Left renal cortex interstitium (tissue), 4 donors: ENCODE measurements at places on chromosomes 7 and 10. TPM values are rescaled to one million over a fixed set of nuclear protein-coding genes. Genes with fewer than 3 reads are reported as not detected.

AMPH gene
- 14.8 TPM for polyA plus RNA-seq

GRCh38 chr7:21305455-21306235 lies 122.2 kb upstream of the SP4 start:
- no peak for DNase-seq

SBDS gene
- polyA plus RNA-seq = 96.0 TPM

DNA sequence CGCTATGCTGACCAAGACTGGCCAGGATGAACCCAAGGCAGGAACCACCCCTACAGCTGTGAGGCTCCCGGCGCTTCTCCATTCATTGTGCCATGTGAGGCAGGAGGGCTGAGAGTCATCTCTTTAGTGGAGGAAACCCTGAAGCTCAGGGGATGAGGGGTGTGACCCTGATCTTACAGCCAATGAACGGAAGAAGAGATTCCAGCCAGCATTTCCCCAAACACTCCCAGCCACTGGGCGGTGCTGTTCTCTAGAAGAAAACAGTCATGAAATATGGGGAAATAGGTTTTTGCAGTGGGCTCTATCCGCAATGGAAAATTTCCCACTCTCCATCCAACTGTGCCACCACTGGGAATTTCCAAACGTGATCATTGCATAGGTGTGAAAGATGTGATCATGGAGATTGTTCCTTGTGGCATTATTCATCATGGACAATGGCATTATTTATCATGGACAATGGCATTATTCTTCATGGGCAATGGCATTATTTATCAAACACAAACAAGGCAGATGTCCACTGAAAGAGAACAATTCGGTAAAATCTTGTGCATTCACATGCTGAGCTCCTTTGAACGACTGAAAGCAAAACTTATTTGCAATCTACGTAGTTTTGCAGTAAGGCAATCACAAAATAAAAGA lies 14.0 kb upstream of the SLC18A2 start:
- no peak for DNase-seq

BAIAP2L1 gene
- polyA plus RNA-seq = 10.9 TPM

DNA sequence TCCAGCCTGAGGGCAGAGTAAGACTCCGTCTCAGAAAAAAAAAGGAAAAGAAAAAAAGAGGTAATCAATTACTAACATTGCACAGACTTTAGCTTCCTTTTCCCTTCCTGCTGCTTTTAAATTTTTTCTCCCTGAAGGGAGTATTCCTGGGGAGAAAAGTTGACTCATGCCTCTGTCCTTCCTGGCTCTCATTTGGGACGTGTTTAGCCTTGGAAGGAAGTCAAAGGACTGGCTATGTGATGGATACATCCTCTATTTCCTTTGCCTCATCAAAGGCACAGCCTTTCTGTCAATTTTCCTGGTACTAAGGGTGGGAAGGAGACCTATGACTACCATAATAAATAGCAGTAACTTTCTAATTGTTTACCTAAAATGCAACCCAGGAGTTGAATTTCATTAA lies 77.6 kb downstream of the ITGA8 start:
- DNase-seq = no peak

FBXO24 gene
- 1.9 TPM for polyA plus RNA-seq

DNA sequence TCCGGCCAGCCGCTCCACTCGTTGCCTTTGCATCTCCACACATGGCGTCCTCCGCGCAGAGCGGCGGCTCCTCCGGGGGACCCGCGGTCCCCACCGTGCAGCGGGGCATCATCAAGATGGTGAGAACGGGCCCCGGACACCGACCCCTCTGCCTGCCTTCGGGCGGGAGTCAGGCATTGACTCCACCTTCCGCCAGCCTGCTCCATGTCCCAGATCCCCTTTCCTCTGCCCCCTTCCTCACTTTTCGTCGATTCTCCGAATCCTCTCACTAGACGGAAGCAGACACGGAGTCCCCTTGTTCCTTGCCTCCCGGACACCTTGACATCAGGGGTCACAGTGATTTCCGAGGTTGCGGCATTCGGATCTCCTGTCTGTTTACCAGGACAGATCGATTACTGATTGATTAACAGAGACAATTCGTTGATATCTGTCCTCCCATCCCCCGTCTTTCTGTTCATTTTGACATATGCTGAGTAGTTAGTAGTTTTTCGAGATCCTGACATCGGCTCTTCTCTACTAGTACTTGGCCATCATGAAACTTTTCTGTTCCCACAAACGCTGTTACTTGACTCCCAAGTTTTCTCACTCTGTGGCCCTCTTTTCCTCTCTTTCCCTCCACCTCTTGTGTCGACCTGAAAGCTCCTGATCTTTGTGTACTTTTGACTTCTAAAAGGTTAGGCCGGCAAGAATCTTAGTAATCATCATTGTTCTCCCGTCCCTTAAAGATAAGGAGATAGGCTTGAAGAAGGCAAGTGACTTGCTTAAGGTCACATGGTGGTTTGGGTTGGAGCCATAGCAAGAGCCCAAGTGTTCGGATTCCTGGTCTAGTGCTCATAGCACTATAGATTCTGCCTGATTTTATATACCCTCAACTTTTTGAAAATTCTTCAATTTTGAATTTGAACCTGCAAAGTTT lies 597 bp downstream of the SND1 start:
- DNase-seq = no peak

DNA sequence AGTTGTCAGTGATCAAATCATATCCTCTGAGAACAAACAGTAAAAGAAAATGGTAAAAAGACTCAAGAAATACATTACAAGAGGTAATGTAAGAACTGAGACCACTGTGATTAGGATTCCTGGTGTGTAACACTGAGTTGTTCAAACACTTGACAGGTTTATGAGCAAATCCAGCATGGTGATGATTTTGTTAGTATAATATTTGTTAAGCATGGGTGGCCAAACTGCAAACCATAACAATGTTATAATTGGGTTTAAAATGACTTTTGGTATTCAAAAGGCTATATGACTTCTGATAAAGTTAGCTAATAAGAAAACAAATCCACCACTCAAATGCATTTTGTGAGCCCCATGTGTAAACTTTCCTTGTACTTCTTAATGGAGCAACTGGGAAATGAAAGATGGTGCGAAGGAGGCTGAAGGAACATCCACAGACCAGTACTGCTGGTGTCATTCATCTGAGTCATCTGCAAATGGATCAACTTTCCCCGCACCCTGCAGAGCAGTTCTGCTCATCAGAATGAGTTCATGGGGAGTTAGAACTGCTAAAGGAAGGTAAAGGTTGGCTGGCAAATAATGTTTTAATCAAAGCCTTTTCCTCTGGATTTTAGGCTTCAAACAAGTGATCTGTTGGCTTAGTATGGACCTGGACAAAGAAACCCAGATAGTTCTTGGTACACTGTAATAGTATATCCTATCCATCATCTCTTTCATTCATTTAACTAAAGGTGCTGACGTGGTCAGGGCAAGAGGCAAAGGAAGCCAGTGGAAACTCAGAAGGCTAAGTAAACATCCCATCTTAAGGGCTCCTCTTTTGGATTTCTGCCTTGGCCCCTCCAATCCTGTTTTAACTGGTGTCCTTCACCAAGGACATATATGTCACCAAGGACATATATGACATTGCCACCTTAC lies 45.0 kb downstream of the AFAP1L2 start:
- no peak for DNase-seq

DNA sequence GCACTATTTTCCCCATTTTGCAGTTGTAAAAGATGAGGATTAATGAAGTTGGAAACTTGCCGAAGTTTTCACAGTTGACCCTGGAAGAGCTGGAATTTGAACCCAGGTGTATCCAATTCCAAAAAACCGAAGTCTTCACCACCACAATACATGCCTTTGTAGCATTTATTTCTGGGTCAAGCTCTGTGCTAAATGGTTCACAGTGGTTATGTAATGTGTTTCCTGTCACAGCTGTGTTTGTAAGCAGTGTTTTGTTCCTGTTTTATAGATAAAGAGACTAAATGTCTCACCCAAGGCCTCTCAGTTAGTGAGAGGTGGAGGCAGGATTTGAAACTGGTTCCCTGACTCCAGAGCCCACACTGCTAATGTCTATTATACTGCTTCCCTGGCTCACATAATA lies 17.6 kb downstream of the SFTPA2 start:
- DNase-seq = no peak

GRCh38 chr10:31709476-31709875 lies 219.2 kb downstream of the ARHGAP12 start:
- DNase-seq = no peak

DNA sequence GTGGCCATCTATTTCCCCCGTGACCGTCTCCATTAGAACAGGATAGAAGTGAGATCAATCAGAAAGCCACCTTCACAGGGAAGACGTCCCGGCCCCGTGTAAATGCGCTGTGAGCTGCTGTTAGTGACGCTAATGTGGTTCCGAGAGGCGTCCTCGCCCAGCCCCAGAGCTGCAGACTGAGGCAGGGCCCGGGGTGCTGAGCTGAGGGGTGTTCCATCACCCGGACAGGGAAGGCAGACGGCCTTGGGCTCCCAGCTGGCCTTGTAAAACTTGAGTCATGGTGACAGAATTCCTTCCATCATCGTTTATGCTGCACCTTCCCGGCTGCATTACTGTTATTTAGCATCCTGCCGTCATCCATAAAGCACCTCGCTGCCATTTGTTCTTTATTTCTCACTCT lies 195.3 kb upstream of the CTBP2 start:
- no peak for DNase-seq

DNA sequence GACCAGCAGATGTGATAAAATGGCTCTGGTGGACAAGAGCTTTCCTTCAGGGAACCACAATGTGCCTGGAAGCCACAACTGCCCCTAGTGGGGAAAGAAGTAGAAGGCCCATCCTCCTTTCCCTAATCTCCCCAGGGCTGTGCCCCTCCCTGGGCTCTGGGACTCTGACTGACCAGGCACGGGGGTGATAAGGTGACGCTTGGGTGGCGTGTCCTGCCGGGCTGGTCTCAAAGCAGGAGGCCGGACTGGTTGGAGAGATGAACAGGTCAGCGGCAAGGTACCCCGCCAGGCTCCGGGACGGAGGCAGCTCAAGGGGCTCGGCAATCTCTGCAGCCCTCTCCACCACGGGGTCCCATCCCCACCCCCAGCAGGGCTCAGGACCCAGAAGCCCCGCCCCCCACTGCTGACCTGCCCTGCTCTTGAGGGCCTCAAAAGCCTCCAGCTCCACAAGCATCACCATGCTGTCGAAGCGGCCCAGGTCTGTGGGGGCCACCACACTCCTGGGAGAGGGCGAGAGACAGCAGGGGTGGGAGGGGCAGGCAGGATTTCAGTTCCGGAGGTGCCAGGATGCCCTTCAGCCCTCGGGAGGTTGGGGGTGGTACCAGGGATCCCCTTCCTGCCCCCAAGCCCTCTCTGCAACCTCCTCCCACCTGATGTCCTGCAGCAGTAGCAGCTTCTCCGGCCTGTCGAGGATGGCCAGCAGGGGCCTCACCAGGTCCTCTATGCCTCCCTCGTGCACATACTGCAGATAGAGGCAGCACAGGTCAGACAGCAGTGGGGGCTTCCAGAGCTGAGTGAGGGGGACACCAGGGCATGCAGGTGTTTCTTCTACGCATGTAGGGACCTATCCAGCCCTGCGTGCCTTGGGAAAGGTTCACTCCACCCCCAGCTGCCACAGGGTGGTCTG lies 12.2 kb downstream of the LZTS2 start:
- DNase-seq = no peak

DNA sequence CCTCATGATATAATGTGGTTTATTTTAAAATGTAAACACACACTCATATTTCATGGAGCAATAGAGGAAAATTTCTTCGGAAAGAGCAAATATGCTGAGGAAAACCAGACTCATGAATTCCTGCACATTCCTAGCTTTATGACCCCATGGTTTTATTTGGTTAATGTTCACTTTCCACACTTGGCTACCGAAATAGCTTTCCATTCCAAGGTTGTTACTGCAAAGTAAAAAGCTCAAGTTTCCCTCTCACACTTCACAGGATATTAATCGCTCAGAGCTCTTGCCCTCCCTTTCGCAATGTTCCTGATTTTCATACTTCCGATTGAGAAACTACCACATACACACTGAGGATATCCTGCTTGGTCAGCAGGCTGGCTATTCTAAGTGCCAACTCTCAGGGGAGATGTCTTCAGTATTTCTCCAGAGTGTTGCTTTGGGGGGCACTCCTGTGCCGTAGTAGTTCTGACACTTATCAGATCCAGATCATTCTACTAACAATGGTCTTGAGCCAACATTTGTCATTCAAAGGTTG lies 77.5 kb upstream of the STEAP1B start:
- DNase-seq = no peak

HOXA10 gene
- polyA plus RNA-seq = 160 TPM

INA gene
- polyA plus RNA-seq = 0.64 TPM

SUN1 gene
- 191 TPM for polyA plus RNA-seq

GRCh38 chr7:113521468-113521867 lies 397.3 kb downstream of the PPP1R3A start:
- DNase-seq = no peak

- DNase-seq = no peak
These were observed 20.4 kb downstream of the TECPR1 start for GRCh38 chr7:98231493-98232262.

DNA sequence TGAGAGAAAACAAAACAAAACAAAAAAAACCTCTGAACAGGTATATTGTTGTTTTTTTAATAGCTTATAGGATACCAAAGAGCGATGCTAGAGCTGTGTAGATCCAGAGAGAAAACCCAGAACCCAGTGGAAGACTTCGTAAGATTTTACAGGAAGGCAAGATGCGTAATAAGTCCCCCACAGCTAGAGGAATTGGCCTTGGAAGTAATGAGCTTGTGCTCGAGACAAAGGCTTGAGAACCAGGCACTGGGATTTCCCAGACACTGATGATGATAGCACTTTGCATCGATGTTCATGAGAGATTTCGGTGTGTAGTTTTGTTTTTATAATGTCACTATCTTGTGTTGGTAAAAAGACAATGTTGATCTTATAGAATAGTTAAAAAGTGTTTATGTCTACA lies 821.5 kb upstream of the IGFBP3 start:
- DNase-seq = no peak

DNA sequence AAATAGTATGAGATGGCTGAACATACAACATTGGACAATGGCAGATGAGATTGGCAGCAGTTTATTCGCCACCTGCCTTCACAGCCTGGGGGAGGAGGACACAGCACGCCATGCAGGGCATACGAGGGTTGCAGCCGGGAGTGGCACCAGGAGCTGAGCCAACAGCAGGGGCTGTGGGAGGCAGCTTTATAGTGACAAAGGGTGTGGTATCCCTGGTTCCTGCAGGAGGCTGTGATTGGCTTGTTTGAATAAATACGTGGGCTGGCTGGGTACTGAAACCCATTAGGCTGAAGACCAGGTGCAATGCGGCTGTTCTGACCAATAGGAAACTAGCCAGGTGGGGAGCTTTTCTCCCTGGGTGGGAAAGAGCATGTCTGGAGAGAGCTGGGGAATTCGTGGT lies 68.9 kb upstream of the LEP start:
- no peak for DNase-seq

GRCh38 chr7:37714606-37715005 lies 31.0 kb downstream of the GPR141 start:
- DNase-seq = no peak

- DNase-seq = no peak
These were observed 215.1 kb downstream of the STK31 start for GRCh38 chr7:23925088-23925487.

GRCh38 chr7:30937416-30937815 lies 25.8 kb downstream of the AQP1 start:
- DNase-seq = no peak

- DNase-seq = no peak
These were observed 158.4 kb downstream of the ZMYND11 start for GRCh38 chr10:293636-294035.

PRPS1L1 gene
- 0.11 TPM for polyA plus RNA-seq

- DNase-seq = no peak
These were observed 96.8 kb upstream of the DGKB start for GRCh38 chr7:14999331-14999730.

- no peak for DNase-seq
These were observed 8.8 kb downstream of the CCSER2 start for GRCh38 chr10:84337199-84337598.

SPDYE8 gene
- polyA plus RNA-seq = 0.28 TPM
